ENCODE measurements at places on chromosomes 7 and 10. TPM values are rescaled to one million over a fixed set of nuclear protein-coding genes. Genes with fewer than 3 reads are reported as not detected.

The NKX1-2 gene
- 57.8 TPM for total RNA-seq

The APBB1IP gene
- not detected for total RNA-seq

The IFT22 gene
- 27.4 TPM for total RNA-seq

- DNase-seq = no peak
Observed at GRCh38 chr10:121113385-121113696, 262.2 kb downstream of the WDR11 start.

GRCh38 chr10:120172356-120172755 is 279.8 kb downstream of the SEC23IP start:
- DNase-seq = no peak

GRCh38 chr7:13016036-13016581 is 328.7 kb downstream of the ARL4A start:
- no peak for DNase-seq

GRCh38 chr10:73878365-73878764 is 4.0 kb upstream of the CAMK2G start:
- no peak for DNase-seq

DNA sequence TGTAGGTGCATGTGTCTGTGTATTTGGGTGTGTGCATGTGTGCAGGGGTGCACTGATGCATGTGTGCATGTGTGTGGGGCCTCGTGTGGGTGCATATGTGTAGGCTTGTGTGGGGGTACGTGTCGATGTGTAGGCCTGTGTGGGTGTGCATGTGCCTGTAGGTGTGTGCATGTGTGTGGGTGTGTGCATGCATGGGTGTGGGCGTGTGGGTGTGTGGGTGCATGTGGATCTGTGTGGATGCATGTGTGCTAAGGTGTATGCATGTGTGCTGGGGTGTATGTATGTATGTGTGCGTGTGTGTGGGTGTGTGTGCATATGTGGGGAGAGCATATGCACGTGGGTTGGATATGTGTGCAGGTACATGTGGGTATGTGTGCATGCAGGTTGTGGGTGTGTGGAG is 73.2 kb downstream of the NKX6-2 start:
- DNase-seq = no peak

- DNase-seq = no peak
Observed at GRCh38 chr7:7923818-7924217, 44.8 kb upstream of the GLCCI1 start.

DNA sequence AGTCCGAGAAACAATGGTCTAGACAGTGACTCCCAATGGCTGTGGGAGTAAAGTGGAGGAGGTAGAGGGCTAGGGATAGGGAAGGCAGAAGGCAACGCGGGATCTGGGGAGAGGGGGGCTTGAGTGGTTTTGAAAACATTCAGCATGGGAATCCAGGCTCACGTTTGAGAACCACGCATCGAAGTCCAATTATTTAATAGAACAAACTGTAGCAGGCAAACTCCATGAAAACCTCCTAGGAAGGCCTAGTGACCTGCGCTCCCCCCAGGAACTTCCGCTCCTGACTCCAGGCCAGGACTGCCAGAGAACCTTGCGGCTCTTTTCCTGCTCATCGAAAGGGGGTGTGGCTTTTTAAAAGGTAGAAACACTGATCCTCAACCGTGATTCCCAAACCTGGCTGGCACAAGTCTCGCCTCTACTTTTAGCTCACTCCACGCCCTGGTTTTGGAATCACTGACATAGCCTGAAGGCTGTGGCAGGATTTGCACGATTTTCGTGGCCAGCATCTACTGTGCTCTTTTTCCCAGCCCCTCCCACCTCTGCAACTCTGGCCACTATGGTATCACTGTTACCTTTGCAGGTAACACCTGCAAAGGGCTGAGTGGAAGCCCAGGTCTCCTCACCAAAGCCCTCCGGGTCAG is 43.4 kb downstream of the MYOF start:
- DNase-seq = peak; percentile 69

DNA sequence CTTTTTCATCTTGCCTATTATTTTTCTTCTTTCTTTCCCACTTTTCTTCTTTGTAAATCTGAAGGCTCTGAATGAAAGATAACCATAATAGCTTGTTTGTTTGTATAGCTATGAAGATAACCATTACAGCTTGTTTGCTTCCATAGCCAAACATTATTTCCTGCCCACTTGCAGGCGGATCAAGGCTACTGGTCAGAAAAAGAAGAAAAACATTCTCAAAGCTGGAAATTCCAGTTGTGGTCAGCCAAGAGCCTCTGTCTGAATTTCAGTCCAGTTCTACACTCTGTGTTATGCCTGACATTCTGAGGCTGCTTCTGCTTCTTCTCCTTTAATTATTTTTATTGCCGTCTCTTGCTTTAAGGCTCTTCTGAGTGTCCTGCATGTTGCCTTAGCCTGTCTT is 48.9 kb downstream of the TMEM178B start:
- no peak for DNase-seq

- no peak for DNase-seq
Observed at GRCh38 chr10:51643734-51644133, 55.7 kb downstream of the CSTF2T start.

Measured in H7 (cell line).